ENCODE measurements at places on chromosomes 7 and 10.

DNA sequence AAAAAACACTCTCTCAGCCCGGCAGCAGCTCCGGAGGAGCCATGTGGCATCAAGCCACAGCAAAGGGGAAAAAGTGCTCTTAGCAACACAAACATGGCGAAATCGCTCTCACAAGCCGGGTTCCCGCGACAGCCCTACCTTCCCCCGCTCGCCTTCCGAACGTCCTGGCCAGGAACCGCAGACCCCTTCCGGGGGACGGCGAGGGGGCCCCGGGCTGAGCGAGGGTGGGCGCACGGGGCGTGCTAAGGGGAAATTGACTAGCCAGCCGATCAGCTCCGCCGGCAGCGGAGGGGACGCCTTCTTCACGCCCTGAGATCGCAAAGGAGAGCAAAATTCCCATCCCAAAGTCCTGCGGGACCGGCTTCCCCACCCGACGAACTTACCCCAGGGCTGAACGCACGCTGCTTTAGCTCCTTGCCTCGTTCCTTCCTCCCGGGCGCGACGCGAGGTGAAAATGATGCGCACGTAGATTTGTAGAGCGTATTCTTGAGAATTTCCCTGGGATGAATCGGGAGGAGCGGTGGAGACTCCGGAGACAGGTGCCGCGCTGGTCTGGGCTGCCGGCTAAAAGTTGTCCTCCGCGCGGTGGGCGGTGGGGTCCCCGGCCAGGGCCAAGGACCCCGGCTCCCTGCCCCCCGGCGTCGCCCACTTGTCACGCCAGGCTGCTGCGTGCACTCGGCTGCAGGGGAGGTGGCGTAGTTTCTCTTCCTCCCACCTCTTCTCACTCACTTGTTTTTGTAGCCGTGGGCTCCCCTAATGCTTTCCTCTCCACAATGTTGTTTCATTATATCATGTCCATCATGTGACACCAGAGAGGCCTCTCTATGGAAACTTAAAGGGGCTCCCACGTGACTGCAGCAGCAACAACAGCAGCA, 220.1 kb upstream of the MKLN1 start:
- peaks cover 70% of the 10 kb centered on the region for H3K4me1 ChIP-seq
- peaks cover 78% of the 10 kb centered on the region for H3K36me3 ChIP-seq
- no peaks in the 10 kb centered on the region for H3K27me3 ChIP-seq
- peak; percentile 80 for DNase-seq
- peak overlapping the region; percentile 92 for H3K4me3 ChIP-seq

DNA sequence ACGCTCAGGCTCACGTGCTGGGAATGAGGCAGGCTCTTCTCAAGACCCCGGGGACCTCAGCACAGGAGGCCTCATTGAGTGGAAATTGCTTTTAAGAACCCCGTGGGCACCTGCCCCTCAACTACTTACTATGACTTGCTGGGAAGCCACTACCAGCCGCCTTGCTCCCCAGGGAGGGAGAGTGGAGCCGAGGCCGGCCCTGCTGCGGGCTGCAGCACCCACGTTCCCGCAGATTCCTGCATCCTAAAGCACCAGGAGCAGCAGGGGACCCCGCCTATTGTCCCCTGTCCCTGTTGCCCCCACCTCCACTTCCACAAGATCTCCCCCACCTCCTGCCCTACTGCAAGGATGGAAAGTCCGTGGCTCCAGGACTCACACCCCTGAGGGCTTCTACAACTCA, 541.6 kb upstream of the PFKP start:
- no peaks in the 10 kb centered on the region for H3K27me3 ChIP-seq
- no peaks in the 10 kb centered on the region for H3K4me1 ChIP-seq
- DNase-seq: no peak
- H3K27ac ChIP-seq: no peak overlapping the region

DNA sequence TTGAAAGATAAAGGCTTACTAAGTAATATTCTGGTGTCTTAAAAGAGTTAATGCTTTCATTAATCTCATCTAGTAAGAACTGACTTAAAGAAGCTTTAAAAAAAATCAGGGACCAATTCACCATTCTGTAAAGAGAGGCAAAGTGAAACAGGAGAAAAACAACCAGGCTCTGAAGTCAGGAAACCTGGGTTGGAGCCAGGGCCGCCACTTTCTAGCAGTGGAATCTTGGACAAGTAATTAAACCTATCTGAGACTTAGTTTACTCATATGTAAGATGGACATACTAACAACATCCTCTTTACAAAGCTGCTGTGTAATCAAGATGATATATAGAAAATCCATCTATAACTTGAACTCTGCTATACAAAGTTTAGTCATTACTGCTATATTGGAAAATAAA, 154.1 kb downstream of the RNLS start:
- DNase-seq: no peak
- peaks cover 6% of the 10 kb centered on the region for H3K4me1 ChIP-seq
- H3K4me3 ChIP-seq: no peak overlapping the region
- H3K36me3 ChIP-seq: no peaks in the 10 kb centered on the region
- no peak overlapping the region for H3K27ac ChIP-seq
- H3K27me3 ChIP-seq: no peaks in the 10 kb centered on the region

DNA sequence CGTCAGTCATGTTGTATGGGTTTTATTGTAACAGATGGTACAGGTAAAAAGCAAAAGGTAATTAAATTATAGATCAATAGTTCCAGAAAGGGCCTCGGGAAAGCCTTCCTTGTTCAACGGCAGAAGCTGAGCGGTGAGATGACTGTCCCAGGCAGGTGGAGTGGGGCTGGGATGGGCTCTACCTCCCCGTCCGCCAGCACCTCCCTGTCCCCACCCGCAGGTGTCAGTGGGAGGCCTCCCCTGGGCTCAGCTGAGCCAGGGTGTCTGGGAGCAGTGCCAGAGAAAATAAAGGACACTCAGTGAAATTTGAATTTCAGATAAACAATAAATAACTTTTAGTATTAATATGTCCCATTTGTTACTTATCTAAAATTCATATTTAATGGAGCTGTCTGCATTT, 58.9 kb downstream of the CLRN3 start:
- H3K4me3 ChIP-seq: no peak overlapping the region
- H3K27ac ChIP-seq: no peak overlapping the region
- no peak for DNase-seq

All from central memory CD8-positive, alpha-beta T cell (primary cell).